ENCODE measurements at places on chromosomes 5 and 9.

GRCh38 chr5:67334373-67334772 is 137.8 kb upstream of the CD180 start:
- no peak for DNase-seq

- DNase-seq = no peak
These were observed 12.0 kb upstream of the ACSL6 start for GRCh38 chr5:132023258-132024116.

GRCh38 chr5:150780187-150780692 is 1.7 kb downstream of the SMIM3 start:
- DNase-seq = no peak

GRCh38 chr5:169719360-169720314 is 82.6 kb downstream of the DOCK2 start:
- DNase-seq = no peak

GRCh38 chr5:171575386-171575785 is 155.9 kb downstream of the FGF18 start:
- no peak for DNase-seq

Measured in Caco-2 (cell line).